NT2/D1 (cell line): ENCODE measurements at places on chromosomes 7 and 10.

DNA sequence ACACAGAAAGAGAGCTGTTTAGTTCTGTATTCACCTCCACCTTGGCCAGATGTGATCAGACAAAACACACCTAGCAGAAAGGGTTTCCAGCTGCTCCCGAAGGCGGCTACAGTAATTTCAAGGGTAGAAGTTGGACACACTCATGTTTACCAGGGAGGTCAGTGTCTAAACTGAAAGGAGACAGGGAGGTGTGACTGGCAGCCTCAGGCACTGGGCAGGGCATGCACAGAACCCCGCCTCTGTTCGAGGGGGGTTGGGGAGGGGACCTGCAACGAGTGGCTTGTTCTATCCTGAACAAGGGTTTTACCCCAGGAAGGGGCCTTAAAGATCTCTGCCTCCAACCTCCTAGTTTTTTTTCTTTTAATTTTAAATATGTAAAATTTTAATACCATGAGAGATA, 49.6 kb downstream of the BPGM start:
- no peak for DNase-seq

DNA sequence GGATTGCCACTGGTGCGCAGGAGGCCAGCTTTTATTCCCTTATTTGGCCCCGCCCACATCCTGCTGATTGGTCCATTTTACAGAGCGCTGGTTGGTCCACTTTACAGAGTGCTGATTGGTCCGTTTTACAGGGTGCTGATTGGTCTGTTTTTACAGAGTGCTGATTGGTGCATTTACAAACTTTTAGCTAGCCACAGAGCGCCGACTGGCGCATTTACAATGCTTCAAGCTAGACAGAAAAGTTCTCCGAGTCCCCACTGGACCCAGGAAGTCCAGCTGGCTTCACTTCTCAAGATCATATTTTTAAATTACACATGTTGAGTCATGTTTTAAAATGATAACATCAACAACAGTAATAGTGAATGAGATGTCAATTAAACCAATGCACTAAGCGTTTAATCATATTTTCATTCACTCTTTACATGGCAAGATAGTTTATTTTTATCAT, 128.3 kb downstream of the CUBN start:
- no peak for DNase-seq

- DNase-seq: no peak
Measured at GRCh38 chr10:64096941-64097340, 575.7 kb downstream of the REEP3 start.

DNA sequence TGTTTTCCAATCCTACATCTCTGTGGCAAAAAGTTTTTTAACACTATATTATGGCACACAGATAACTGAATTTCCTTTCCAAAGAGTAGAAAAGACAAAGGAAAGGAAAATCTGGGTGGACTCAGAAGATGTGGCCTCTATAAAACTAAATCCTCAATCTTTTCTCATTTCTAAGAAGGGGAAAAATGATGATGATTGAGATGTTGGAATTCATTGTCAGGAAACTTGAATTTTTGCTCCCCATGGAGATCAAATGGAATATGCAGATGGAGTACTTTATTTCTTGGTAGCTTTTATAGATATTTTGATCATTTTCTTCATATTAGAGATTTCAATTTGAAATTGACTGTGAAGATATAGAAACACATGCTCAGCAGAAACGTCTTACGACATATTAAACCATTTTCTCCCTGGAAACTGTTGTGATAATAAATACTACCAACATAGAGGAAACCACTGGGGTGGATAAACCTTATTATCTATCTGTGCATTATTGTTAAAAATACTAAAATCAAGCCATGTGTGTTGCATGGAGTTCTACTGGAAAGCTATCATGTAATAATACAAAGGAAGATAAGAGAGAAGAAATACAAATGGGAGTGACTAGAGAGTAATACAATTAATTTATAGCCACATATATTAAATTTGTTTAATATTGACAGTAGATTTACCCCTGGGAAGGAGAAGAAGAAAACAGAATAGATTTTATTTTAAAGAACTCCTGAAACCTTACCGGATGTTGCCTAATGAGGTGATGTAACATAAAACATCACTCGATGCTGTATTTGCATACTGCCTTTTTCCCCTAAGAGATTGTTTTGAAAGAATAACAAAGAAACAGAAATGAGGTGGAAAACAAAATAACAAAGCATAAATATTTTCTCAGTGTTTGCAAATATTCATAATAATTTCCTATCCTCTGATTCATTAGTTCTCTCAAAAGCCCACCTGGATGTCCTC, 931.2 kb upstream of the C7orf33 start:
- no peak for DNase-seq

DNA sequence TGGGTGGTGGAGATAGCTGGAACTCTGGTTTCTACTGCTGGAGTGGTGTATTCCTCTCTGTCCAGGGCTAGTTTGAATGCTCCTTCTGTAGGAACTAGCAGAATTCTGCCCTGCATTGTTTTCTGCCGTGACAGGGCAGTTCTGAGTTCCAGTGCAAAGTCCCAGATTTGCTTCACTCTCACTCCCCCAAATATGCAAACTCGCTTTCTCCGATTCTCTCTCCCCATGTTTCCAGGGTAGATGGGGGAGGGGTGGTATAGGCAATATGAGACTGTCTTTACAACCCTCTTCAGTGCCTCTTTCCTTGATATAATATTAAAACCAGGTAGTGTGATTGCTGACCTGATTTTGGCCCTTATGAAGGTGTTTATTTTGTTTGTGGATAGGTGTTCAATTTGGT, 693.3 kb upstream of the GRM3 start:
- no peak for DNase-seq

GRCh38 chr7:96211954-96212353, 109.9 kb downstream of the SLC25A13 start:
- no peak for DNase-seq

DNA sequence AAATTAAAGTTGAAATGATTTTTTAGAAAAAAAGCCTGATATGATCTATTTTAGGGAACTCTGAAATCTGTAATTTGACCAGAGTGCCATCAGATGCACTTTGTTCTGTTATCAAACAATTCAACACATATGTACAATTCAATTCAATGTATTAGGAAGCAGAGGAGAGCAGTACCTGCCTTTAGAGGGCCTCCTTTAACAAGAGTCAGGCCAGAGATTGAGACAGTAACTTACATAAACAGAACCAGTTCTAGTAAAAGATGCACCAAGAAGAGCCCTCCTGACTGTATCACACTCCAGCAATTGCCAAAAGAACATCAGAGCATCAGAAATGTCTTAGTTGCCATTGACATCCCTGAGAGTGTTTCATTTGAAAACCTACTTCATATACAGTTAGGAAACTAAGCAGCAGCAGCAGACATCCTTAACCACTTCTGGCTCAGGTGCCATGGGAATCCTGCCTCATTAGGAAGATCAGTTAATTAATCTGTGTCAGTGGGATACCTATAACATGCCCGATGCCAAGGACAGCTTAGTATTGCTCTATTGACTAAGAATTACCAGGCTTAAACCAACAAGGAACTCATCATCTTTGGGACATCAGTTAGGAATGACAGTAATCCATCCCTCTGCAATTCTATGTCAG, 1222.6 kb upstream of the LRRN3 start:
- no peak for DNase-seq

- DNase-seq: no peak
Measured at GRCh38 chr7:102101926-102102325, 184.7 kb upstream of the SH2B2 start.

- DNase-seq: no peak
Measured at GRCh38 chr7:135913404-135913803, 63.8 kb downstream of the MTPN start.

GRCh38 chr10:93657757-93658156, 44.6 kb downstream of the FRA10AC1 start:
- DNase-seq: no peak

GRCh38 chr7:37212051-37212450, 236.6 kb downstream of the ELMO1 start:
- DNase-seq: no peak
